ENCODE measurements at places on chromosomes 13 and 19.

DNA sequence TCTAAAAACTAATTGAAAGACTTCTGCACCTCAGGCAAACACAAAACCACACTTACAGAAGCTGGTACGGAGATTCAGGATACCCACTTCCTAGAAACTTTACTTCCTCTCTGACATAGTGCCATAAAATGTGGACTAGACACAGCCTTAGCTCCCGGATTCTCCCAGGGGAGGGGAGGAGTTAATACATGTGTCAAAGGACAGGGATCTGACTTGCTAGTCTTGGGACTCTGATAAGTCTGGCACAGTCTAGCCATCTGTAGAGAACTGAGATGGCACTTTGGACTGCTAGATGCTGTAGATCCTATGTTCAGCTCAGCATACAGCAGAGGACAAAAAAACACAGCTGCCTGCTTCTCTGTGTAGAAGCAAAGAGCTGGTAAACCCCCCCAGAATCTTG is 769.8 kb upstream of the MIR17HG start:
- DNase-seq: no peak

GRCh38 chr13:99665711-99666110 is 164.4 kb downstream of the TM9SF2 start:
- no peak for DNase-seq

- DNase-seq: no peak
Observed at GRCh38 chr19:38290631-38291147, 13.4 kb upstream of the C19orf33 start.

DNA sequence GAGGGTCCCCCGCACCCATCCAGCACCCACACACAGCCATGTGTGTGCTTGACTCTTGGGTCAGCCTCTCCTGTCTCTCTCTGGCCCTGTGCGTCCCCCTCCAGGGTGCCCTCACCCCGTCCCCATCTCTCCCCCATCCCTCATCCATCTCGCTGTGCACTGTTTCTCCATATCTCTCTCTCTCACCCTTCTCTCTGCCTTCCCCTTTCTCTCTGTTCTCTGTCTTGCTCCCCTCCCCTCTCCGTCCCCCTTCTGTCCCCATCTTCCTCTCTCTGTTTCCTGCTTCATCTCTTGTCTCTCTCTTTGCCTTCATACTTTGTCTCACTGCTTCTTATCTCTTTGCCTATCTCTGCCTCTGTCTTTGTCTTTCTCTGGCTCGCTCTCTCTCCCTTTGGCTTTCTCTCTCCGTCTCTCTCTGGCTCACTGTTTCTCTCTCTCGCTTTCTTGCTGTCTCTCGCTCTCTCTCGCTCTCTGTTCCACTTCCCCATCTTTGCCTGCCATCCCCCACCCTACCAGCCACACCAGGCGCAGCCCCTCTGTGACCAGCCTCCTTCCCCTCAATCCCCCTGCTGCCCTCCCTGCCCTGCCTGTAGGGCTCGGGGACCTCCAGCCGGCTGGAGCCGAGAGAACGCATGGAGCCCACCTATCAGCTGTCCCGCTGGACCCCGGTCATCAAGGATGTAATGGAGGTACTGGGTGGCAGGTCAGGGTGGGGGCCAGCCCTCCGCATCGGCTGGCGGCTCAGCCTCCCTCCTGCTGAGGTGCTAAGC is 8.9 kb downstream of the STXBP2 start:
- DNase-seq: no peak

GRCh38 chr13:105050686-105051085 is 1484.8 kb downstream of the EFNB2 start:
- DNase-seq: no peak

Measured in left renal pelvis (tissue), 4 donors.